ENCODE measurements at places on chromosomes 5 and 9. TPM values are rescaled to one million over a fixed set of nuclear protein-coding genes. Genes with fewer than 3 reads are reported as not detected.
A peak's percentile ranks its signal among the peaks of the same experiment; 100 is the strongest.

DNA sequence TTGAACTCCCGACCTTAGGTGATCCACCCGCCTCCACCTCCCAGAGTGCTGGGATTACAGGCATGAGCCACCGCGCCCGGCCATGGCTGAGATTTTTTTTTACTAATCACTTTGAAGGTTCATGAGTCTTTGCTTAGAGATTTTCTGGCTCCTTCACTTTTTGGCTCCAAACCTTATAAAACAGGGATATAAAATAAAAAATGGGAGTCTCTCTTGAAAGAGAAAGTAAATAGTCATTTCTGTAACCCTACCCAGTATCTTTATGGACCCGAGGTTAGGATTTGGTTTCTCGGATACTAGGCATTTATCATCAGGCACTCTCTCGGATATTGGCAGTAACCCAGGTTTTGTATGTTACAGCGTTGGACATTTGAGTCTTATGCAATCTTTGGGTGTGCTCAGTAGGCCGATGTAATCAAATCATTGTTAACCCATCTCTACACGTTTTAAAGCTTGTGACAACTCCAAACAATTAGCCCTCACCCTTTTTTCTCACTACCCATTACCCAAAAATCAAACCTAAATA lies 25.3 kb downstream of the STXBP1 start:
- peak; percentile 61 for DNase-seq

- no peak for DNase-seq
These were observed 204.8 kb downstream of the C9orf50 start for GRCh38 chr9:129415942-129416651.

DNA sequence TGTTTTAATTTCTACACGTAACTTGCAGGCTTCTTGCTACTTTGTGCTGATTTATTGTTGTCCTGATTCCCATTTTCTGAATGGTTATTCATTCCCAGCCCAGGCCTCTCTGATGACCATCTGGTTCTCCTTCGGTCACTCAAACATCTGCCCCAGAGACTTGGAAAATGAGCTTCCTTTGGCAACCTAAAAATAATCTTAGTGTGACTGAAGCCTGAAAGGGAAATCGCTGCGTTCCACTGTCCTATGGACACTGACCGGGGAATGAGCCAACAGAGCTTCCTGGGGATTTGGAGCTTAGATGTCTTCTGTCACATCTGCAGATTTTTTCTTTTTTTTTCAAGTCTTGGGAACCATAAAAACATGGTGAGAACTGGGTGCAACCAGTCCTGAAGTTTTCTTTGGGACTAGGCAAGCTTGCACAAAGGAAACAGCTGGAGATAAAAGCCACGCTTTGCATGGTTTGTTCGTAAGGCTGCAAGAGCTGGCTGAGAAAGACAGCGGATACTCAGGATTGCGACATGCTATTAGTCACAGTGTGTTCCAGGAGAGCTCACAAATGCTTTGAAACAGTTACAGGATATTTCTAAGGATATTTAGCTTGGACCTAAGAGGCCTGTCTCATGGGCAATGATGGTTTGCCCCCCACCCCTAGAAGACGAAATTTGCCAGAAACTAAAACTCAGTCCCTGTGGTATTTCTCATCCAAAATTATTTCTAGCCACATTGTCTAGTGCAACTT lies 146.2 kb downstream of the GOLPH3 start:
- peak; percentile 98 for DNase-seq

DNA sequence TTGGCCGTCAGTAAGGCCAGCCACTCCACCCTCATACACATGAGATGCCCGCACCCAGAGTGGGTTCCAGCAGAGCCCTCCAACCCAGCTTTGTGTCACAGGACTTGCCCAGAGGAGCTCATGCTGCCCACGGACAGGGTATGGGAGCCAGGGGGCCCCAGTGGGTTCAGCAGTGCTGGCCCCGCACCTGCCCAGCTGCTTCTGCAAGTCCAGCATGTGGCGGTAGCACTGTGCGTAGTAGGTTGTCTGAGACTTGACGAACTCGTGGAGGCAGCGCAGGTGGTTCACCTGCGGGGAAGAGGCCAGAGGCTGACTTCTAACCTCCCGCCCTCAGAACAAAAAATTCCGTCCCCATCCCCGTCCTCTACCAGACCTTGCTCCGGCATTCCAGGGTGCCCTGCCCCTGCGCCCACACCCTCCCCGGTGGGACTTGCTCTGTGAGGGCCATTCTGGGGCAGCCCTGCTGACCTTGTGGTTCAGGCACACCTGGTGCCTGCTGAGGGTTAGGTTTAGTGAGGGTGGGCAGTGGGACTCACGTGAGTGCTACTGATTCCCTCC lies 18.5 kb downstream of the SH3GLB2 start:
- DNase-seq: no peak

DNA sequence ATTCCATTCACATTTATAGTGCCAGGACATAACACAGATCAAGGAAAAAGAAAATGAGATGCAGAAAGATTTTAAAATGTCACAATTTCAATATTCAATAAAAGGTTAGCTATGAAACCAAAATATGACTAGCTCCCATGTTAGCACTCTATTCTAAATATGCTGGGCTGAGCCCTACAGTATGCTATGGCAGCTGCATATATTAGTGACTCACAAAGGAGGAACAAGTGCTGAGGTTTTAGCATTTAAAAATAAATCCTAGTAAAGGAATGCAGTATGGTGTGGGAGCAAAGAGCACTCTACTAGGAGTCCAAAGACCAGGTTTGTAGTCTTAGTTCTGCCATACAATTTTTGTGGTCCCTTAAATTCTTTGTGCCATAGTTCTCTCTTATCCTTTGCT lies 118.4 kb downstream of the OXCT1 start:
- DNase-seq: no peak

- DNase-seq: no peak
These were observed 3.3 kb upstream of the PURA start for GRCh38 chr5:140110646-140110957.

DNA sequence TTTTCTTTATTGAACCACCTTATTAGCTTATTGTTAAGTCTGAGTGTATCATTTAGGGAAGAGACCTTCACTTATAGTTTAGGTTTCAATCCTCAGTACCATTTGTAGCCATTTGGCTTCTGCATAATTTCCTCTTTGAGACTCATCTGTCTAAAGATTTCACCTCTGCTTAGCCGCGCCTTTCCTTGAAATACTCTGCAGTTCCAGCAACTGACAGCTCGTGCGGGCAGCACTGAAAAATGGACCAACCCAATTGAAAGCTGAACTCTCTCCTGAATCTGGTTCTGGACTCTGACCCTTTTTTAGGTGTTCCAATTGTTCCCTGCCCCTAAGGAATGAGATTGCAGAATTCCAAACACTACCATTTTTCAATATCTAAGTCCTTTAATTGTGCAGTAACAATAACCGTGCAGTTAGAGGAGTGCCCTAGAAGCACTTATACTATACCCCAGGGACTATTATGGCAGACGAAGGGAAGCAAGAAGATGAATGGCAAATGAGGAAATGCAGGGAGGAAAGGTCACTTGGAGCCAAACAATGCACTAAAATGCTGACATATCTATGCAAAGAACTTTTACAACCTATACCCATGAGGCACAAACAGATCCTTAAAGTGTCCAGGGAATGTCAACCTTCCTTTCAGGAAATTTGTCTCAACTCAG lies 50.1 kb upstream of the PDE4D start:
- DNase-seq: no peak

DNA sequence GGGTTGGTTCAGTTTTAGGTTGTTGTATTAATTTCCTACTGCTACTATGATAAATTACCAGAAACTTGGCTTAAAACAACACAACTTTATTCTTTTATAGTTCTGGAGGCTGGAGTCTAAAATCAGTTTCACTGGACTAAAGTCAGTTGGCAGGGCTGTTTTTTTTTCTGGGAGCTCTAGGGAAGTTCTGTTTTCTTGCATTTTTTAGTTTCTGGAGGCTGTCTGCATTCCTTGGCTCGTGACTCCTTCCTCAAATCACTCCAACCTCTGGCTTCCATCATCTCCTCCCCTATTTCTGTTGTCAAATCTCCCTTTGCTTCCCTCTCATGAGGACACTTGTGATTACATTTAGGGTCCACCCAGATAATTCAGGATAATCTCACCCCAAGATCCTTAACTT lies 51.3 kb upstream of the SUB1 start:
- DNase-seq: no peak

DNA sequence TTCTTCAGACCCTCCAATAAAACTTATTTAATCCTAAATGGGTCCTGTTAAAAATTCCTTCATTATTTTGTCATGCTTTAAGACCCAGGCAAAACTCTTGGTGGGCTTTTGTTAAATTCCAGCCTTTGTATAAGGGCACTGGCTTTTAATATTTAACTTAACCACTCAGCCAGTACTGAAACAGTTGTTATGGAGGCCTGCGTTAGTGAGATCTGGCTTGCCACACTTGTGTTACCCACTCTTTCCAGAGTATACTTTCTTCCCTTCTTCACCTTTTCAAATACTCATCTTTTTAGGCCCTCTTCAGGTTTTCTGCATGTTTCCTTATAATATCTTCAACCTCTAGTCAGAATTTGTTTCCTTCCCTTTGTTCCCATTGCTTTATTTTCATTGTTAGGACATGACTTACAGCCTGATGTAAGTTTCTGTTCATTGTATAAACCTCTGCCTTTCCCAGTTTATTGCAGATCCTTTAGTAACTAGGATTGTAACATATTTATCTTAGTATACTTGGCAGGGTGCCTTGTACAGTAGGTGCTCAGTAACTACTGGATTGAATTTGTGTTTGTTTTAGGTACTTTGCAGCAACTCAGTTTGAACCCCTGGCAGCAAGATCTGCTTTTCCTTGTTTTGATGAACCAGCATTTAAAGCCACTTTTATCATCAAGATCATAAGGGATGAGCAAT lies 48.8 kb downstream of the LNPEP start:
- DNase-seq: peak; percentile 24

DNA sequence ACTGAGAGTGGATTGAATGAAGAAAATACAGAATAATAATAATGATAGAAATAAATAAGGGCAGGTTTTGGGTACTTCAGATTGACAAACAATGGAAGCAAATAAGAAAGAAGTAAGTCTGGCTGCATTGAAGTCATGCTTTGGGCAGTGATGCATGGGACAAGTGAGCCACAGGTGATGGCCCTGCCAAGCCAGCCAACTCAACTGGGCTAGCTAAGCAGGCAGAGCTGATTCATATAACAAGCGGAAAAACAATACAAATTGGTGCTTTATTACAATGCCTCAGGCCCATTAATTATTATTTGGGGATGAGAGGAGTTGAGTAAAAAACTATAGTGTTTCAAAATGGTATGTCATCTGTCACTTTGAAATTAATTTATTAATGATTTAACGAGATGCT lies 502.0 kb downstream of the CDH12 start:
- no peak for DNase-seq

DNA sequence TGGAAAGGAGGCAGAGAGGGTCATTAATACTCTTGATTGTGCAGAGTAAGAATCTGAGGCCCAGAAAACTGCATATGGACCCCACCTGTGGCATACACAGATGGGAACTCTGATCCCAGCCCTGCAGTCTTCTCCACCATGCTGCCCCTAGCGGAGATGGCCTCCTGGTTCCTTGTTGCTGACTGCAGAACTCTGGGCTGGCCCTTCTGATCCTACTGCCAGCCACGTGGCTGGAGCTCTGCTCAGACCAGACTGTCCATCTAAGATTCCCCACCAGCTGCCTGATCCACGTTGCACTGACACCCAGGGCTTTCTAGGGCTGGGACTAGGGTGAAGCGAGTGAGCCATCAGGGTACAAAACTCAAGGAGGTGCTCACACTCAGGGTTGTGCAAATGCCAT lies 245.7 kb upstream of the NR4A3 start:
- no peak for DNase-seq

DNA sequence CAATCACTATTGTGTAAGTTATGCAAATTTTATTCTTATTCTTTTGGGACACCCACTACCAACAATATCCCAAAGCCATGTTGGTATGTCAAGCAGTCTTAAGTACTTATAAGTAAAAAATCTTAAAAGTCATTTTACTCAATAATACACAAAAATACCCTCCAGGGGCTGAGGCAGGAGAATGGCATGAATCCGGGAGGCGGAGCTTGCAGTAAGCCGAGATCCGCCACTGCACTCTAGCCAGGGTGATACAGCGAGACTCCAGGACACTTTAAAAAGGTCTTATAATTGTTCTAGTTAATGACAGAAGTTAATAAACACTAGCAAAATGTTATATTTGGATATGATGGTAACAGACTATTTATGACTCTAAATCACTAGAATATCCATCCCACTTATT lies 16.8 kb downstream of the CLINT1 start:
- DNase-seq: no peak

GRCh38 chr5:17847286-17847685 lies 213.0 kb downstream of the TAF11L14 start:
- DNase-seq: no peak

- DNase-seq: no peak
These were observed 32.6 kb upstream of the RXRA start for GRCh38 chr9:134293611-134294152.

DNA sequence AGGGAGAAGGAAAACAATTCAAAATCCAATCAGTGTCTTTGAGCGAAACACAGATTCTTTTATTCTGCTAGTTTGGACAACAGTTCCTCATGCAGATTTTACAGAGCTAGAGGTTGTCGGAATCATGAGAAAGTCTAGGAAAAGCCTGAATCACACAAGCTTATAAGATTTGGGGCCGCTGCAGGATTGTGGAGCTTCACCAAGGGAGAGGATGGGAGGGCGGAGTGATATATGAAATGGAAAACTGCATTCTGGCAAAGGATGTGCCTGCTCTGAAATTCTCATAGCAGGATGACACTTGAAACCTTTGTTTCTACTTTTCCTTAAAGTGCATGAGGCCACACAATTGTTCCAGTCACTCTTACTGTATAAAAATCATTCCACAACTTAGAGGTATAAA lies 134.3 kb downstream of the OR2K2 start:
- no peak for DNase-seq

- peak; percentile 73 for DNase-seq
These were observed 58.0 kb downstream of the PLAC8L1 start for GRCh38 chr5:146047396-146047795.

DNA sequence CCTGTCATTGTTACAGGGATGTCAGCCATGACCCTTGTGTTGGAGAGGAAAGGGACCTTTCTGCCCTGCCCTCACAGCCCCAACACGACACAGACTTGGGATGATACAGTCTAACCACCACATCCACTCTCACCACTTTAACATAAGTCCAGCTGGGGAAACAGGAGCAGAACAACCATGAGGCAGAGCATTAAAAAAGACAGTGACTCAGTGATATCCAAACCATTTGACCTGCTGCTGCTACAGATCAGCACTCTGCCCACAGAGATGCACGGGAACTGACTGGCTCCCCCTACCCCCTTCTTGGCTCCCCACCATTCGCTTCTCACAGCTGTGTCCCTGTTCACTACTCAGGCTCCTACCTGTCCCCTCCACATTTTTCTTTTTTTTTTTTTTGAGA lies 458.6 kb downstream of the ZNF608 start:
- no peak for DNase-seq

The AMACR gene
- total RNA-seq: 23.6 TPM

The SNCB gene
- not detected for total RNA-seq

The TIMD4 gene
- not detected for total RNA-seq

The LRRTM2 gene
- total RNA-seq: not detected

The SERF1A gene
- total RNA-seq: 4.7 TPM

The RNF183 gene
- not detected for total RNA-seq

The COL15A1 gene
- total RNA-seq: 2.9 TPM

The GFI1B gene
- total RNA-seq: 0.30 TPM

The LPCAT1 gene
- total RNA-seq: 41.1 TPM

Data from M059J (cell line).